SK-MEL-5 (cell line): ENCODE measurements at places on chromosomes 11 and 22.

GRCh38 chr11:81497202-81497804, 1236.4 kb downstream of the FAM181B start:
- DNase-seq = peak; percentile 61

GRCh38 chr11:20966489-20966888, 297.1 kb downstream of the NELL1 start:
- DNase-seq = no peak

DNA sequence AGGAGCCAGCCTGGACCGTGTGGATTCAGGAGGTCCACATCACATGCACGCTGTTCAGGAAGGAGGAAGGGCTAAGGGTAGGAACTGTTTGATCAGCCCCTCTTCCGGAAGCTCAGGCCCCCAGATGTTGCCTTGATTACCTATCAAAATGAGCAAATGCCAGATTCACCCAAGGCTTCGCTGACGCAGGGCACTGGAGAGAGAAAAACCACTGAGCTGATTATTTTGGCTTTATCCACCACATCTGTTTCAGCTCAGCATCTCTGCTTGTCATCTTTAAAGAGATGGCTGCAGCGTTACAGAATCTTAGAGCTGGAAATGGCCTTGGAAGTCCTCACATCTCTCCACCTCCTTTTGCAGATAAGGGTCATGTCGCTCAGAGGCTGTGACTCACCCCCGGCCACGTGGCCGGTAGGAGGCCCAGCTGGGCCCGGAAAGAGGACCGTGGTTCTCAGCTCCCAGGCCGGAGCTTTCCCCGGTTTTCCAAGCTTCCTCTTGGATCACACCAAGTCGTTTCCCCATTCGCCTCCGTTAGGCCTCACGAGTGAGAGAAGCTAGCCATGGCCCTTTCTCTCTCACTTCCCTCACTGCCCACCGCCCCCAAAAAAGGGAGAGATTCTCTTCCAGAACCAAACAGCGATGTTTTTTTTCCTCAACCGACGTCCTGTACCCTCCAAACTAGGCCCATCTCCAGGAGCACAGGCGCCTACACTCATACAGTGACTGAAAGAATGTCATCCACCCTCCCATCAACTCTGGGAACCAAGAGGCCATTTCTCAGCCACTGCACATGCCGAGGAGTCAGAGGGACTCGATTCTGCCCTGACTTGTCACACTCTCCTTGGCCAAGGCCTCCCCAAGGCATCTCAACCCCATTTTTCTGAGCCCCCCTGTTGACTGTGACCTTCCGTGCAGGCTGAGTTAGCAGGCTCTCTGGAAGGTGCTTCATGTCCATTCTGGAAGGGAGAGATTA, 37.6 kb downstream of the LIF start:
- DNase-seq = no peak

- DNase-seq = no peak
Observed at GRCh38 chr11:4178813-4179662, 84.4 kb downstream of the RRM1 start.

DNA sequence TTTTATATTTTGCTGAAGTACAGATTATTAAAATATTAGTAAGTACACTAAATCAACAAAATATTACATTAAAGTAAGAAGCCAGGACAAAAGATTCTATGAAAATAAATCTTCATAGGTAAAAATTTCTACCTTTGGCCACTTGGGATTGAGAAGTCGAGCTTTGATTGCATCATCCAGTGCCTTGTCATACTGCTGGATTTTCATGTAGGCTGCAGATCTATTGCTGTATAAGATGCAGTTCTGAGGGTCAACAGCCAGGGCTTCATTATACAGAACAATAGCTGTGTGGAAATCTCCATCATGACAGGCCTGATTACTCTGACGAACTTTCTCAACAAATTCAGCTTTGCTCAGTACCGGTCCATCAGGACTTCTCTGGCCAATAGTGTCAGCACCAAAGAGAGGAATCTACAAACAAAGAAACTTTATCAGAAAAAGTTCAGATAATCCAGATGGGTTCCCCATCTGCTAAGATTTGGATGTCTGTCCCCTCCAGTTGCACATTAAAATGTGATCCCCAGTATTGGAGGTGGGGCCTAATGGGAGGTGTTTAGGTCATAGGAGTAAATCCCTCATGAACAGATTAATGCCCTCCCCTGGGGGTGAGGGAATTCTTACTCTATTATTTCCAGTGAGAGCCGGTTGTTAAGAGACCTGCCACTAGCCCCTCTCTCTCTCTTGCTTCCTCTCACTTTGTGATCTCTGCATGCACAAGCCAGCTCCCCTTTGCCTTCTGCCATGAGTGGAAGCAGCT, 50.0 kb downstream of the TTC28 start:
- DNase-seq = peak; percentile 17

DNA sequence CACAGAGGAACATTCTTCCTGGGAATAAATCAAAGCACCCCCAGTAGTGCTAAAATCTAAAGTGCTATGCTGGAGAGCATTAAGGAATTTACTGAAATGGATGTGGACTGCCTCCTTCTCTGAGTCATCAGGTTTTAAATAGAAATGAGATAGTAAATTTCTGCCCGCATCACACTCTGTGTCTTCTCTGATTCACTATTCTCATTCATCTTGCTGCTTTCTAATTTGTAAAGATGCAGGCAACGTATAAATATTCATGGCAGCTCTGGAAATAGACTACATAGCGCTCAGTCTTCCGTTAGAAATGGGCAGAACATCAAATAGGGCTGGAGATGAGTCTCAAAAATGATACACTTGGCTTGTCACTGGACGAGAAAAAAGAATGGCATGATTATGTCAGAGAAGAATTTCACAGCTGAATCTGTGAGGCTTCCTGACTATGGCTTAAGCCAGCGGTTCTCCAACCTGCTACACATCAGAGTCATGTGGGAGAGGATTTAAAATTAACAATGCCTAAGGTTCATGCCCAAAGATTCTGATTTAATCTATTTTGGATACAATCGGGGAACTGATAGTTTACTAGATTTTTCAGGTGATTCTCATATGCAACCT, 178.2 kb downstream of the LRRC4C start:
- no peak for DNase-seq

DNA sequence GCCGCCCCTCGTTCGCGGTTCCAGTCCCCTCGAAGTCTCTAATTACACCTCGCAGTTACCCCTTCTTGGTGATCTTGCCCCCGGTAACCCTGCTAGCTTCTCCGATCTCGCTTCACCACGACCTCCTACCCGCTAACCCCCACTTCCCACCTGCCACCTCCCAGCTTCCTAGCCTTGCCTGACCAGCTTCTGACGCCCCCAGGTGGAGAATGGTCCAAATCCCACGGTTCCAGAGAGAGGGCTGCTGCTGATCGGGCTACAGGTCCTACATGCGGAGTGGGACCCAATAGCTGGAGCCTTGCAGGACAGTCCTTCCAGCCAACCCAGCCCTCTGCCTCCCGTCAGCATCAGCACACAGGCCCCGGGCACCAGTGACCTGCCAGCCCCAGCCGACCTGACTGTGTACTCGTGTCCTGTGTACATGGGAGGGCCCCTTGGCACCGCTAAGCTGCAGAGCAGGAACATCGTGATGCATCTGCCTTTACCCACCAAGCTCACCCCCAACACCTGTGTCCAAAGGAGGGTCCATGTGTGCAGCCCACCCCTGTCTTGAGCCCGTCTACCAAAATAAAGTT, 31.9 kb downstream of the RRP8 start:
- no peak for DNase-seq

- DNase-seq = peak; percentile 51
Observed at GRCh38 chr11:122159173-122159721, 43.2 kb upstream of the BLID start.

GRCh38 chr11:119739021-119739703, 10.2 kb upstream of the NECTIN1 start:
- no peak for DNase-seq

DNA sequence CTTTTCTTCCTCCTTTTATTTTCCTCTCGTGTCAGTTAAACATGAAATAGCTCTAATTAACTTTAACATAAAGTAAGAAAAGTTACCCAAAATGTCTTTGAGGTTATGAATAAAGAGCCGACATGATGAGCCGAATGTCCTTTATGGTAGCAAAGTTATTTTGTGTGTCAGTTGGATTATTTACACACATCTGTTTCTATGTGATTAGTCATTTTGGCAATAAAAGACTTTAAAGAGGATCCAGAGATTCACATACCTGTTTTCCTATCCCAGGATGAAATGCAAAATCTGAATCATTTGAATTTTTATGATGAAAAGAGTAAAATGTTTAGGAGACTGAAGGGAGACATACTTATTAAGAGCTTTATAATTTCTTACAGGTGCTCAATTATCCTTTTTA, 34.0 kb upstream of the TECTA start:
- no peak for DNase-seq

GRCh38 chr22:36331306-36331911, 56.4 kb downstream of the MYH9 start:
- peak; percentile 27 for DNase-seq

GRCh38 chr22:17931400-17931825, 92.9 kb downstream of the MICAL3 start:
- DNase-seq = no peak

- DNase-seq = no peak
Observed at GRCh38 chr11:110435780-110436717, 6.3 kb downstream of the FDX1 start.

GRCh38 chr22:41140365-41140957, 48.1 kb downstream of the EP300 start:
- DNase-seq = no peak

DNA sequence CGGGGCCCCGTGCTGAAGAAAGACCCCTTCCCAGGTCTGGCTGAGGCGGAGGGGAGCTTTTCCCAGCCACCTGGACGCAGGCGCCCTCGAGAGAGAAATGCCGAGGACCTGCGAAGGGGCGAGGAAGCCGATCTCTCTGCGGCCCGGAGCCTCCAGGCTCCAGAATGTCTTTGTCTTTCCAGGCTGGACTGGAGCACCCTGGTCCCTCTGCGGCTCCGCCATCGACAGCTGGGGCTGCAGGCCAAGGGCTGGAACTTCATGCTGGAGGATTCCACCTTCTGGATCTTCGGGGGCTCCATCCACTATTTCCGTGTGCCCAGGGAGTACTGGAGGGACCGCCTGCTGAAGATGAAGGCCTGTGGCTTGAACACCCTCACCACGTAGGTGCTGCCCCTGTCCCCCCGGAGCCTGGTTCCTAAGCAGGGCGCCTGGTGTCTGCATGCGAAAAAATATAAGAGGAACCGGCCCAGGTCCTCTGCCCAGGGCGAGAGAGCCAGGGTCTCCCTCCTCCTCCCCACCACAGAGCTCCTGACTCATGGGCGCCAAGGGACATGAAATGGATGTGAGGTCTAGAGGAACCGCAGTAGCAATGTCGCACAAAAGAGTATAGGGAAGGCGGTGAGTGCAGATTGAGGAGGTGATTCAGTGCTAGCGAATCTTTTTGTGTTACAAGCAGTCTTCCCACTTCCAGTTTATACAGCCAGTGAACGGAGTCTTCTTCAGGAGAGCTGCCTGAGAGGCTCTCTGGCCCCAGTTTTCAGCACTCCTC, 11.0 kb downstream of the GLB1L2 start:
- no peak for DNase-seq

DNA sequence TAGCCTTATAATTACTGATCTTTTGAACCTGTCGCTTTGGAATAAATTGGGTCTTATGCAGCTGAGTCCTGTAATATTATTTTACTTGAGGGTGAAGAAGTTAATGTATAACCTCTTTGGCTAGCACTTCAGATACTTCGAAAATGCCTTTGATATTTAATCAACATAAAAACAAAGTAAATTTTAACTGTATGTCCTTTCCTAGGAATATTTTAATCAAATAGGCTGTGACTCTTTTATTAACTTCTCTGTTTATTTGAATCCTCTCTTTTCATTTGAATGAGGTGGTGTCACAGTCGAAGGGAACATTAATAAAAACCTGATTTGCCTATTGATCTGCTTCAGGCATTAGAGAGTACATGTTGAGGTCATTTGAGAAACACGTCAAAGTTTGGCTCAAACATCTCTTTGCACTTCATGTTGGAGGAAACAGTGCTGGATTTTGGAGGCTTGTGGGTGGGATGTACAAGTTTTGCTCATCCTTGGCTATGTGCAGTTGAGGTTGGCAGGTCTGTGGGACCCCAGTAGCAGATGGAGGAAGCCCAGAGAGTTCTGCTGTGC, 143.6 kb downstream of the NCAM1 start:
- no peak for DNase-seq

GRCh38 chr11:37422511-37422910, 824.5 kb upstream of the RAG2 start:
- DNase-seq = no peak

DNA sequence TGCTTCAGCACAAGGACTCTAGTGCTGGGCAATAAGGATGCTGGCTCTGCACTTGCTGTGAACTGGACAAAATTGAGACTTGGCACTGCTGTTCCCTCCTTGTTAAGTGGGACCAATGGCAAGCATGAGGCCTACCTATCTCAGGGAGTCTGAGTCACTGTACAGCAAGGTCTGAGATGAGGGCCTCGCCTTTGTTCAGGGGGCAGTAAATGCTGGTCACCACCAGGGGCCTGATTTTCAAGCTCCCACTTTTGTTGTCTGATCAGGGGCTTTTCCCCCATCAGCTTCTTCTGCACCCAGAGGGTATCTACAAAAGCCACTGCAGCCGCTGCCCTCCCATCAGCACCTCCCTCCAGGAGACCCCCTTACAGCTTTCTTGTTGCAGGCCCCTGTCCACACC, 22.8 kb downstream of the DHCR7 start:
- no peak for DNase-seq

GRCh38 chr22:42959576-42960509, 55.1 kb downstream of the PACSIN2 start:
- peak; percentile 95 for DNase-seq

DNA sequence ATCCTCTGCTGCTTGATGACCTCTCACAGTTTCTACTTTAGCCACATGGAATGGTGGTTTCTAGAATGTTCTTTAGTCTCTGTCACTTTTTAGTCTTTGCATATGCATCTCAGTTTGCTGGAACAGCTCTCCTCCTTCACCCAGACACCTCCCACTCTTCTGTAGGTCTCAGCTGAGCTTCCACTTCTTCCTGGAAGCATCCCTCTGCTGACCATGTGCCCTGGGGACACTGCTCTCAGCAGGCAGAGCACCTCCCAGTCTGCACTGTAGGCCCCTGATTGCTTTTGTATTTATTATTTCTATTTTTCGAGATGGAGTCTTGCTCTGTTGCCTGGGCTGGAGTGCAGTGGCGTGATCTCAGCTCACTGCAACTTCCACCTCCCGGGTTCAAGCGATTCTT, 84.0 kb downstream of the GRIK4 start:
- no peak for DNase-seq

GRCh38 chr11:44531116-44531504, 34.4 kb upstream of the CD82 start:
- DNase-seq = no peak

DNA sequence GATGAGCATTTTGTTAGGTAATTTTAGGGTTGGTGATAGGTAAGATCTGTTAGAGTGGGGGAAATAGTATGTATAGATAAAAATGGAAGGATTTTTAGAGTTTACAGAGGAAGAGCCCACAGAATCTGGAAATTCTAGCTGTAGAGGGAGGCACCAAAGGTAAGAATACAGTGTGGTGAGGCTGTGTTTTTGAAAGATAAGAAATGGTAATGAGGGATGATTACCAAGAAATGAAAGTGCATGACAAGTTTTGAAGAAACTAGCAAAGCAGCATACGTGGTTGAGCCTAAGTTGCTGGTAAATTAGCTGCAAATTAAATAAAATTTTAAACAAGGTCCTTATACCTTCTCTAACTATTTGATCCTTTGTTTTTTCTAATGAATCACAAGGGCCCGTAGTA, 14.6 kb upstream of the RASSF10 start:
- DNase-seq = no peak

- no peak for DNase-seq
Observed at GRCh38 chr11:45739866-45740265, 65.1 kb upstream of the SLC35C1 start.

GRCh38 chr11:72823105-72823804, 9.0 kb downstream of the ATG16L2 start:
- no peak for DNase-seq
